ENCODE measurements at places on chromosomes 2 and 18. TPM values are rescaled to one million over a fixed set of nuclear protein-coding genes. Genes with fewer than 3 reads are reported as not detected.
A peak's percentile ranks its signal among the peaks of the same experiment; 100 is the strongest.

Gene SOX11
- not detected for total RNA-seq

Gene COL4A3
- not detected for total RNA-seq

Gene SPDYA
- total RNA-seq, result 1.6 TPM

GRCh38 chr2:120396861-120397811, 51.2 kb downstream of the INHBB start:
- H3K4me3 ChIP-seq, result no peak overlapping the region
- no peaks in the 10 kb centered on the region for H3K4me1 ChIP-seq
- H3K27ac ChIP-seq, result no peak overlapping the region
- H3K27me3 ChIP-seq, result no peaks in the 10 kb centered on the region
- no peaks in the 10 kb centered on the region for H3K36me3 ChIP-seq
- DNase-seq, result no peak

GRCh38 chr18:41992703-41993102, 37.7 kb downstream of the PIK3C3 start:
- H3K27ac ChIP-seq, result no peak overlapping the region
- DNase-seq, result no peak
- no peaks in the 10 kb centered on the region for H3K27me3 ChIP-seq
- peaks cover 40% of the 10 kb centered on the region for H3K36me3 ChIP-seq
- no peak overlapping the region for H3K4me3 ChIP-seq

DNA sequence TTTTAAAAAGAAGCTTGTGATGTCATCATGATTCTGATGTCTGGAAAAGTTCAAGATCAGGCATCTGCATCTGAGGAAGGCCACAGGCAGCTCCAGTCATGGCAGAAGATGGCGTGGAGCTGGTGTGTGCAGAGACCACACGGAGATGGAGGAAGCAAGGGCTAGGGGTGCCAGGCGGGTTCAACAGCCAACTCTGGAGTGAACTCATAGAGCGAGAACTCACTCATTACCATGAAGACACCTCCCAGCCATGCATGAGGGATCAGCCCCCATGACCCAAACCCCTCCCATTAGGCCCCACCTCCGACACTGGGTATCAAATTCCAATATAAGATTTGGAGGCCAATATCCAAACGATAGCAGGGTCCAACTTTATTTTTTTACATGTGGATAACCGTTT, 61.6 kb downstream of the KCNG2 start:
- H3K36me3 ChIP-seq, result peaks cover 2% of the 10 kb centered on the region
- no peak overlapping the region for H3K27ac ChIP-seq
- H3K4me3 ChIP-seq, result no peak overlapping the region
- peak; percentile 19 for DNase-seq
- peaks cover 16% of the 10 kb centered on the region for H3K27me3 ChIP-seq

- H3K4me3 ChIP-seq, result no peak overlapping the region
- DNase-seq, result no peak
- no peaks in the 10 kb centered on the region for H3K4me1 ChIP-seq
These were observed 161.5 kb upstream of the NT5C1B start for GRCh38 chr2:18750672-18751554.

DNA sequence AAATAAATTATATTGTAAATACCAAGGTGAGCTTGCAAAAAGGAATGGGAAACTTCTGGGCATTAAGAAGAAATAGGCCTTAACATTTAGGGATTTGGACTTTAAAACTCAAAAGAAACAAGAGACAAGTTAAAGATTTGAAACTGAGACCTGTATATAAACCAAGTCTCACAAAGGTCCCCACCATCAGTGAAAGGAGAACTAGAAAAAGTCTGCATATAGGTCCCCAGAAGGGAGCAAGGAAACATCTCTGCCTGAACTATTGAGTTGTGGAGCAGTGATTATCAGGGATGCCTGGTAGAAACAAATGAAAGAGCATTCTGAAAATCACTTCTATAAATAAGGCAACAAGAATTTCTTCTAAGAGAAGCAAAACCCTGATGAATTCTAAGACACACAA, 30.5 kb upstream of the ITGAV start:
- no peak overlapping the region for H3K27ac ChIP-seq
- H3K4me3 ChIP-seq, result no peak overlapping the region
- no peaks in the 10 kb centered on the region for H3K36me3 ChIP-seq
- H3K4me1 ChIP-seq, result no peaks in the 10 kb centered on the region
- H3K27me3 ChIP-seq, result peaks cover 11% of the 10 kb centered on the region

DNA sequence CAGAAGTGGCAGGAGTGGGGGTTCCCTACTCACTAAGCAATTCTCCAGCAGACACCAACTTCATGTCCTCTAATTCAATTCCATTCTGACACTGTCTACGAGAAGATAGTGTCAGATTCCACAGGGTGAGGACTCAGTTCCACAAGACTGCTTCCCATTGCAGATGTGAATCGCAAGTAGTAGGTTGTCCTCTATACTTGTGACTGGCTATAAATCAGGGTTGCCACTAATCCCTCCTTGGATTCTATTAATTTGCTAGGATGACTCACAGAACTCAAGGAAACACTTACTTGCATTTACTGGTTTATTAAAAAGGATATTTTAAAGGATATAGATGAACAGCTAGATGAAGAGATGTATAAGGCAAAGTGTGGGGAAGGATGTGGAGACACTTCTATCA, 184.1 kb upstream of the ACVR2A start:
- H3K36me3 ChIP-seq, result no peaks in the 10 kb centered on the region
- peaks cover 15% of the 10 kb centered on the region for H3K4me1 ChIP-seq
- no peak for DNase-seq
- no peak overlapping the region for H3K27ac ChIP-seq

DNA sequence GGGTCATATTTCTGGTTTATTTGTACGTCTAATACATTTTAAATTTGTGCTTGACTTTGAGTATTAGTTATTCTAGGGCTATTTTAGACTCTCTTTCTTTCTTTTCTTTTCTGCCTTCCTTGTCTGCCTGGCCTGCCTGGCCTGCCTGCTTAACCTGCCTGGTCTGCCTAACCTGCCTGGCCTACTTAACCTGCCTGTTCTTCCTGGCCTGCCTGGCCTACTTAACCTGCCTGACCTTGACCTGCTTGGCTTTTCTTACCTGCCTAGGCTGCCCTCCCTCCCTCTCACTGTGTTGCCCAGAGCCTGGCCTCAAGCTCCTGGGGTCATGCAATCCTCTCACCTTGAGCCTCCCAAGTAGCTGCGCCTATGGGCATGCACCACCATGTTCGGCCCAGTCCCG, 83.7 kb downstream of the PMAIP1 start:
- H3K4me3 ChIP-seq, result no peak overlapping the region
- DNase-seq, result no peak
- peaks cover 2% of the 10 kb centered on the region for H3K27me3 ChIP-seq
- no peaks in the 10 kb centered on the region for H3K36me3 ChIP-seq
- no peak overlapping the region for H3K27ac ChIP-seq

GRCh38 chr2:232085164-232085563, 123.7 kb downstream of the DIS3L2 start:
- H3K36me3 ChIP-seq, result peaks cover 8% of the 10 kb centered on the region
- no peak overlapping the region for H3K27ac ChIP-seq
- no peak overlapping the region for H3K4me3 ChIP-seq
- no peaks in the 10 kb centered on the region for H3K27me3 ChIP-seq

DNA sequence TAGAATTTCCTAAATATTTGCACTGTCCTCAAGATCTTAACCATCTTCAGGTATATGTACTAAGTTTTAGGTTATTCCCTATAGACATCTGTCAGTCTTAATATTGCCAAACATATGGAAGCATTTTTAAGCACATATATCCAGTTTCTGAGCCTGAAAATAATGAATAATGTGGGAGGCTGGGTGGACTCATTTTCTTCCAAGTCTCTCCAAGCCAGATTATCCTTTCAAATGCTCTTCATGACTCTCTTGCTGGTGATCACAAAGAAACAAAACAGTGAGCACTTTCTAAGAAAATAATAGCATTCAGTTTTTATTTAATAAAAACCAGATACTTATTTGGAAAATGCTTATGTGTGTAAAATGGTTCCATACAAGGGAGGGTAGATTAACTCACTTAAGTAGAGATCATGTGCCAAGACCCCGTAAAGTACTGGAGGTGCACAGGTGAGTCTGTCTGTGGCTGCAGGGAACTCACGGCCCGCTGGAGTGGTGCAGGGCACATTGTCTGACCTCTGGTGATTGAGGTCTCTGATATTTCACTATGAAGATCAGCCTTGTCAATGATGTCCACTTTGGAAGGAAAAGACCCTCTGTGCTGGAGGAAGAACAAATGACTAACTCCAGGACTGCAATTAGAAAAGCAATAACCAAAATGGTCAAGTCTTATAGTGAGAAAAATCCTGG, 161.6 kb downstream of the TMEM18 start:
- no peaks in the 10 kb centered on the region for H3K36me3 ChIP-seq
- H3K4me3 ChIP-seq, result no peak overlapping the region
- H3K27ac ChIP-seq, result no peak overlapping the region
- H3K4me1 ChIP-seq, result no peaks in the 10 kb centered on the region
- H3K27me3 ChIP-seq, result peaks cover 10% of the 10 kb centered on the region

DNA sequence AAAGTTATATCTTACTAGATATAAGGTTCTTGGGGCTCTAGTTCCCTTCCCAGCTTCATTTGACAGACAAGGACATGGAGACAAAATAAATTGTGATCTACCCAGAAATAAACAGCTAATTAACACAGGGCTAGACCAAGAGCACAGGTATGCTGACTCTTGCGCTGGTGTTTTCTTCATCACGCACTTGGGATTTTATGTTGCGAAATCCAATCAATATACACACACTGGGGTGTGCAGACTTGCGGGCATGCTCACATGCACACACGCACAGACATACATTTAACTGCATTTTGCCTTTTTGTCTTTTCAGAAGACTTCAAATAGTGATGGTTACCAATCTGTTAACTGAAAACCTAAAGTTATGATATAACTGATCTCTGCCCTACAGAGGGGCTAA, 91.2 kb downstream of the LRATD1 start:
- no peaks in the 10 kb centered on the region for H3K27me3 ChIP-seq
- H3K27ac ChIP-seq, result no peak overlapping the region
- DNase-seq, result no peak
- no peaks in the 10 kb centered on the region for H3K36me3 ChIP-seq

DNA sequence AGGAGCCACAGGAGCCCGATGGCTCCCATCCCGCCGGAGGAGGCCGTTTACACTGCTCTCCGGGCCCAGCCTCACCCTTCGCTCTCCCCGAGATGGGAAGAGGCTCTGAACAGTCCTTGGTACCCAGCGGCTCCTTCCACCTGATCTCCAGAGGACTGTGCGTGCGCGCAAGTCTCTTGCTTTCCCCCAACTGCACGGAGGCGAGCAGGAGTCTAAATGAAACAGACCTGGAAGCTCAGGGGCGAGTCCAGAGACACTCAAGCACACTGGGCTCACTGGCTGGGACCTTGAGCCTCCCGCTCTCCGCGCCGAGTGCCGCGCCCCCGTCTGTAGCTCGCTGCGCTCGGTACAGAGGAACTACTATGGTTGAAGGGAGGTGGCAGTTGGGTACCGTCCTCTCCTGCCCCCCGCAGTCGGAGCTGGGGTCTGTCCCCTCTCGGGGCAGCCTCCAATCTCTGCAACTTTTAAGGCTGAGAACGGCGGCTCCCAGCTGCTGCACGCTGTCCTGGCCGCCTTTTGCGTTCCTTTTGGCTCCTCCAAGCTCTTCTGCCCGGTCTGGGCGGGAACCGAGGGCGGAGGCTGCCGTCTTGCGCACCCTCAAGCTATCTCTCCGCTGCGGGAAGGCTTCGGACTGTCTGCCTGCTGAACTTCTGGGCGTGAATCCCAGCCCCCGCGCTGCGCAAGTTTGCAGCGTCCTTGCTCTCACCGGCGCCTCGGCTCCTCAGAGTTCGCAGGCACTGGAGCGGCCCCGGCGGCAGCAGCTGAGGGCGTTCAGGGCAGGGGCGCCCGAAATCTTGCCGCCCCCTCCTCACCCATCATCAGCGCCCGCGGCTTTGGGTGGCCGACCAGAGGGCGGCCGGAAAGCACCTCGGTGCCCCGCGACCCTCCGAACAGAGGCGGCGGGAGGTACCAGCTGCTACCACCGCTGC, 491 bp downstream of the ALK start:
- H3K27ac ChIP-seq, result no peak overlapping the region
- peaks cover 3% of the 10 kb centered on the region for H3K4me1 ChIP-seq
- no peak overlapping the region for H3K4me3 ChIP-seq
- no peaks in the 10 kb centered on the region for H3K36me3 ChIP-seq
- H3K27me3 ChIP-seq, result peaks cover 48% of the 10 kb centered on the region

GRCh38 chr2:236973343-236973980, 112.2 kb upstream of the COPS8 start:
- DNase-seq, result peak; percentile 2
- H3K27ac ChIP-seq, result no peak overlapping the region
- peaks cover 8% of the 10 kb centered on the region for H3K27me3 ChIP-seq
- H3K4me3 ChIP-seq, result no peak overlapping the region
- H3K36me3 ChIP-seq, result no peaks in the 10 kb centered on the region
- peaks cover 19% of the 10 kb centered on the region for H3K4me1 ChIP-seq

DNA sequence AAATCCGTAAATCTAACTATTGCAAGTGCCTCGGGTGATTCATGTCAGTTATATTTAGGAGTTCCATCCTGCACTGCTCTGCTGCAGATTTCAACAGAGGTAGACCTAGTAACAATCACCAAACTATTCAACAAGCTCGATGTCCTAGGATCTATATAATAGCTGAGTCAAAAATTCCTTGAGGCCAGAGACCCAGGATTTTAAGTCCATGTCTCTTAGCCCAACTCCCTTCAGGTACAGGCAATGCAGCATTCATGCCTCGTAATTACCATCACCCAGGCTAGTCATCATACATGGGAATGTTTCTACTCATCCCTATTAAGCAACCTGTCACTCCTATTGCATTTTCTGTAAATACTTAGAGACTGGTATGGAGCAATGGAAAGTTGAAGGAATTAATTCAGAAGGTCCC, 729 bp downstream of the TM4SF20 start:
- peaks cover 21% of the 10 kb centered on the region for H3K27me3 ChIP-seq
- H3K4me1 ChIP-seq, result peaks cover 6% of the 10 kb centered on the region
- no peak for DNase-seq

GRCh38 chr2:206530727-206531126, 87.4 kb downstream of the ADAM23 start:
- H3K36me3 ChIP-seq, result no peaks in the 10 kb centered on the region
- DNase-seq, result no peak
- peaks cover 10% of the 10 kb centered on the region for H3K4me1 ChIP-seq
- peak overlapping the region; percentile 26 for H3K4me3 ChIP-seq
- no peak overlapping the region for H3K27ac ChIP-seq
- peaks cover 21% of the 10 kb centered on the region for H3K27me3 ChIP-seq

DNA sequence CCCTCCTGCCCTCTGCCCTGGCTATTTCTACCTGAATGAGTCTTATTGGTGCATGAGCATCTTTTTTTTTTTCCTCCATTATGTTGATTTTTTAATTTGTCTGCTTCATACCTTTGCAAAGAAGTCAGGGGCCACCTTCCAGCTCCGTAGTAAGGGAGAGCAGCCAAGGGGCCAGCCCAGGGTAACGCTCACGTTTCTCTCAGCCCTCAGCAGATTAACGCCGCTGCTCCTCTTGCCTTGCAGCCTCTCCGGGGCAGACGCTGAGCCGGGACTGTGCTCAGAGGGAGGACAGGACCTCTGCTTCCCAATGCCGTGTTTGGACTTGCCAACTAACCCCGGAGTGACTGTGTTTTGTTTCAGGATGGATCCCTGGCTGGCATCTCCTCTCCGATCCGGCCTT, 241.7 kb downstream of the ATAD2B start:
- H3K4me3 ChIP-seq, result no peak overlapping the region
- H3K27me3 ChIP-seq, result no peaks in the 10 kb centered on the region
- no peak overlapping the region for H3K27ac ChIP-seq
- no peaks in the 10 kb centered on the region for H3K36me3 ChIP-seq

GRCh38 chr2:177549171-177549570, 156.6 kb downstream of the AGPS start:
- H3K27ac ChIP-seq, result no peak overlapping the region
- H3K27me3 ChIP-seq, result no peaks in the 10 kb centered on the region
- DNase-seq, result no peak
- H3K4me1 ChIP-seq, result peaks cover 57% of the 10 kb centered on the region
- no peak overlapping the region for H3K4me3 ChIP-seq

- H3K4me3 ChIP-seq, result peak overlapping the region; percentile 62
- peaks cover 71% of the 10 kb centered on the region for H3K4me1 ChIP-seq
- DNase-seq, result no peak
- no peaks in the 10 kb centered on the region for H3K27me3 ChIP-seq
- H3K36me3 ChIP-seq, result peaks cover 69% of the 10 kb centered on the region
These were observed 56.9 kb downstream of the LPIN2 start for GRCh38 chr18:2956056-2956455.
